Activated CD8-positive, alpha-beta memory T cell treated with anti-CD3 and anti-CD28 coated beads, Interleukin-2, amount 50 U/mL, for 4 hours (primary cell): ENCODE measurements at places on chromosomes 4 and X.

GRCh38 chr4:11194431-11194830 is 234.3 kb downstream of the HS3ST1 start:
- no peak for DNase-seq

DNA sequence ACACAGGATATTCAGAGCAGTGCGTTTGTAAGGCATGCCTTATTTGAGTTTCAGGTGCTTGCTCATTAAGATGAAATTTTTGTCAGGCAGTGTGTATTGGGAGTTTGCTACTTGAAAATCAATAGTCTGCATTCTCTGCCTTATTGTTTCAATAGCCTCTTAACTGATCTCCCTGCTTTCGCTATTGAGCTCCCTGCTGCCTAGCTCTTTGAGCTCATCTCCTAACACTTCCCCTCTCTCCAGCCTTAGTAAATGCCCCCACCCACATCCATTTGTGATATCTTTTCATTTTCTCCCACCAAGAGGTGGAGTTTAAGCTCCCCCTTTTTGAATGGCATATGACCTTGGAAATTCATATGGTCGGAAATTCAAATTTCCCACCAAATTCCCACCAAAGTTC is 256.6 kb downstream of the IL1RAPL1 start:
- DNase-seq, result no peak

DNA sequence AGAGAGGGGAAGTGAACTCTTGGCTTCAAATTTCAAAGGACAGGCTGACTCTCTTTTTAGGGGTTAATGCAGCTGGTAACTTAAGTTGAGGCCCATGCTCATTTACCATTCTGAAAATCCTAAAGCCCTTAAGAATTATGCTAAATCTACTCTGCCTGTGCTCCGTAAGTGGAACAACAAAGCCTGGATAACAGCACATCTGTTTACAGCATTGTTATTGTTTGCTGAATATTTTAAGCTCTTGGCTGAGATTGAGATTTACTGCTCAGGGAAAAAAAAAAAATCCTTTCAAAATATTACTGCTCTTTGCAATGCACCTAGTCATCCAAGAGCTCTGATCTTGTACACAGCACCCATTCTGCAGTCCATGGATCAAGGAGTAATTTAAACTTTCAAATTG is 17.7 kb downstream of the PPP3CA start:
- no peak for DNase-seq

GRCh38 chr4:13441506-13441905 is 42.6 kb downstream of the RAB28 start:
- no peak for DNase-seq

DNA sequence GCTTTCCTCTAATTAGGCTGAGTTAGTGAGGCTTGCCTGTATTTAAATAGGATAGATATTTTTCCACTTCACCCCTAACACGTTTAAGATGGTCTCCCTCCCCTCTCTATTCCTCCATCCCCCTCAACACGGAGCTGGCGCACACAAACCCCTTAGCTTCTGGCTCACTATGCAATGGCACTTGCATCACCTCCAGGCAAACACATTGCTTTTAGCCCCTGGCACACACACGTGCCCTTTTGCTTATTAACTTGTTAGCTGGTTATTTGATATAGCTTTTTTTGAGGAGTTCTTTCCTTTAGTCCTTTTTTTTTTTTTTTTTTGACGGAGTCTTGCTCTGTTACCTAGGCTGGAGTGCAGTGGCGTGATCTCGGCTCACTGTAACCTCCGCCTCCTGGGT is 94.3 kb downstream of the HDAC8 start:
- DNase-seq, result no peak

DNA sequence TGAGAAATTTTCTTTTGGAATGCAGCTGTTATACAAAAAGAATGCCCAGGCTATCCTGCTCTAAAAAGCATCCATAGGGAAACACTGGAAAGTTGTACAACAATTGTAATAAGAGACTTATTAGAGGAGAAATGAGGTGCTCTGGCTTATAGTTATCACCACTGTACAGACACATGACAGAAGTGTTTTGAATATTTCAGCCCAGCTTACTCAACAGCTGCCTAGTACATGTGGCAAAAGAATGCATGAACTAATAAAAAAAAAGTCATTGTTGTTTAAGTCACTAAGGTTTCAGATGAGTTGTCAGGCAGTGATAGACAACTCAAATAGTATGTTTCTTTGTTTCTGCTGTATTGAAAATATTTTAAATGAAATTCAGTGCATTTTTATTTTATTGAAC is 307.7 kb downstream of the GPM6A start:
- no peak for DNase-seq

DNA sequence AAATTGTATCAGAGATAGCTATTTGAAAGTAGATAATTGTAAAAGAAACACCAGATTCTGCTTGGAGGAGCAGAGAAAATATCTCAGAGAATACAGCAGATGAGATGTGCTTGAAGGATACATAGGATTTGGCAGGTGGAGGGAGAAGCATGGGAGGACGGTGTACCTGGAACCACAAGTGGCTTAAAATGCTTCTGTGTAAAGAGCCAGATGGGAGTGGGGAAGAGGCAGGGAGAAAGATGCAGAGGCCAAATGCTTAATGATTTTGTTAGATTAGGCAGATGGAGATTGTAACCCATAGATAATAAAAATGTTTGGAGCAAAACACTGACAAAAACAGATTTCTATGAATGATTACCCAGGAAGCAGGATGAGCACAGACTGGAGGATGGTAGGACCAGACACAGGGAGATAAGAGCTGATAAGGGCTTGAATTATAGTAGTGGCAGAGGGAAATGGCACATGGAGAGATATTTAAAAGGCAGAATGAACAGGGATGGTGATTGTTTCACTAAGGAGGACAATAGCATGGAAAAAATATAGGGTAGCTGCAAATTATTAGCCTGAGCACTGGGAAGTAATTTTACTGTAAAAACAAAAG is 145.7 kb upstream of the TBC1D9 start:
- no peak for DNase-seq

DNA sequence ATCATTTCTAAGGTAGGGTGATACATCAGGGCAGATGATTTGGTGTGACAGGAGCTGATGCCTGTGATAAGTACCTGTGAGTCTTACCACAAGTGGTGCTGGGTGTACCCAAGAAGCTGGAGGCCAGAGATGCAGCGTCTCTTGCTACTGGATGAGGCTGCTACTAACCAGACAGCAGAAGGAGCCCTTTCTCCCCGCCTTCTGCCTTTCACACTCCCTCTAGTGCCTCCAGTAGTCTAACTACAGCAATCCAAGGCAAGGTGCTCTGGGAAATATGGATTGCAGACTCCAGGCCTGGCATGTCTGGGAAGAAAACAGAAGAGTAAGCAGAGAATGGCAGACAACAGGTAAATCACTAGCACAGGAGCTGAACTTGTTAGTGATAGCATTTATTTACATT is 470.8 kb downstream of the NKX6-1 start:
- no peak for DNase-seq

DNA sequence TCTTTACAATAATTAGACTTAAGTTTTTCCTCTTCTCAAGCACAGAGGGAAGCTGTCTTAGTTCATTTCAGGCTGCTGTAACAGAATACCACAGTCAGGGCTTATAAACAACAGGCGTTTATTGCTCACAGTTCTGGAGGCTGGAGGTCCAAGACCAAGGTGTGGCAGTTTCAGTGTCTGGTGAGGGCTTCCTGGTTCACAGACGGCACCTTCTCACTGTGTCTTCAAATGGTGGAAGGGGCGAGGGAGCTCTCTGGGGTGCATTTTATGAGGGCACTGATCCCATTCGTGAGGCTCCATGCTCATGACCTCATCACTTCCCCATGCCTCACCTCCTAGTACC is 115.7 kb upstream of the MXRA5 start:
- DNase-seq, result no peak

- peak; percentile 61 for DNase-seq
These were observed 836 bp downstream of the CLOCK start for GRCh38 chr4:55545641-55546505.

DNA sequence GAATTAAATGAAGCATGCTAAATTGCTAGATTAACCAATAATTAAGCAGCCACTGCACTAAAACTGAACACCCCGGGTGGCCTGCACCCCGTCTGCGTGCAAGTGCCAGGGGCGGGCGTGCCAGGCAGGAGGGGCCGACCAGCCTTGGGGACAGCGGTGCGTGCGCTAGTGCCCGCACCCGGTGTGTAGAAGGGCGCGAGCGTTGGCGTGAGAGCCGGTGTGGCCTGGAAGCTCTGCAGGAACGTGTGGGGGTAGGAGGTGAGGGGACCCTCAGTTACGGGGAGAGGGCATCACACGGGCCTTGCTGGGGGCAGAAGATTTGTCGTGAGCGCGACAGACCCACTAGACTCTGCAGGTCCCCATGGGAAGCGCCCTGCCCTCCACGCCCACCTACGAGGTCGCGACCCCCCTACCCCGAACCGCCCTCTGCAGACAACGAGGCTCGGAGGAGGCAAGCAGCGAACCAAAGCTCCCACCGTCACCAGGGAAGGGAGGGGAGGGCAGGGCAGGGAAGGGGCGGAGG is 105.8 kb downstream of the FAM53A start:
- no peak for DNase-seq

DNA sequence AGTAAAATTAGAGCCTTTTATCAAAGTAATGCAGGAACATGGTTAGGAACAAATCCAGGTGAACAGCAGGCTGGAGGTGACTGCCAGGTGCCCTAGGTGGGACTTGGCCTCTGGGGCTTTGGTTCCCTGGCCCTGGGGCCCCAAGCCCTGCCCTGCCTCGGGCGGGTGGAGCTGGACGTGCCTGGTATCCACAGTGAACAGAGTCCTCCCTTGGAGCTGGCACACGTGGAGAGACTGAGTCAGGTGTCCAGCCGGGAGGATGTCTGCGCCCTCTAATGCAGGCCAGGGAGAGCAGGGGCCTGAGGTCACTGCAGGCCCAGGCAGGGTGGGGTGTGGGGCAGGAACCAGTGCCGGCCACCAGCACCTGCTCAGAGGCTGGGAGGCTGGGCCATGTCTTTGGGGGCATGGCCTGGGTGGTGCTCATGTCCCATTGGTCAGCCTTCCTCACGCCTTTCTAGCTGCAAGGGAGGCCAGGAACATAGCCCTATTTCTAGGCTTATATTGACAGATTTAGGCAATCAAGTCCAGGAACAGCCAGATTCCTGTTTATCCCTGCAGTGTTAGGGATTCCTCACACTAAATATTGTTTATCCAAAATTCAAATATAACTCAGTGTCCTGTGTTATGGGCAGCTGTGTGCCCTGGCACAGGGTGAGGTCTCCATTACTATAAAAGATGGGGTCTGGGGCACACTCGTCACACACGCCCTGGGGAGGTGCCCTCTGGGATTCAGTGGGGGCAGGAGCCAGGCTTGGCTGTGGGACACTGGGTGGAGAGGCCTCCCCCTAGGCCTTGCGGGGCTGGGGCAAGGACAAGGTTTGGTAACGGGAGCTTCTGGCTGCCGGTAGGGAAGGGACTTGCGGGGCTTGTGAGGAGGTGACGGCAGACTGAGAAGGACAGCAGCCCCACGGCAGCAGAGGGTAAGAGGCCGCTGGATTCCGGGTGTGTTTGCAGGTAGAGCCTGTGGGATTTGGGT is 14.3 kb upstream of the NAT8L start:
- DNase-seq, result no peak

GRCh38 chr4:66016240-66016639 is 346.0 kb upstream of the EPHA5 start:
- no peak for DNase-seq

GRCh38 chrX:153662266-153662665 is 11.3 kb downstream of the PNCK start:
- peak; percentile 63 for DNase-seq

DNA sequence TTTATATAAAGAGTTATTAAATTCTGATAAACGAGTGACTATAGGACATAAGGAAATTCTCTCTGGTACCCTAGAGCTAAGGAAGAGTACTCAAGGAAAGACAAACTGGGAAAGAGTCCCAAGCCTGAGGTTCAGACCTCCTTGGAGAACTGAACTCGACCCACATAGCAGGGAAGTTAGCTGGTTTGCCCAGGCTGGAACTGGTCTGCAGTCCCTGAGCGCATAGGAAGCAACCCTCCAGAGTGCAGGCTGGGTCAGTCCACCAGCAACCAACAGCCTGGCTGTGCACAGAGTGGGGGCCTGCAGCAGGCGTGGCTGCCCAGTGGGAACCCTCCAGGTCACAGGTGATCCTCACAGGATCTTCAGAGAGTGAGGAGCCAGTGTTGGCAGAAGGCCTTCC is 114.1 kb downstream of the SOWAHB start:
- no peak for DNase-seq

- no peak for DNase-seq
These were observed 29.0 kb downstream of the SGMS2 start for GRCh38 chr4:107853444-107854355.
